ENCODE measurements at places on chromosomes 11 and 22.

DNA sequence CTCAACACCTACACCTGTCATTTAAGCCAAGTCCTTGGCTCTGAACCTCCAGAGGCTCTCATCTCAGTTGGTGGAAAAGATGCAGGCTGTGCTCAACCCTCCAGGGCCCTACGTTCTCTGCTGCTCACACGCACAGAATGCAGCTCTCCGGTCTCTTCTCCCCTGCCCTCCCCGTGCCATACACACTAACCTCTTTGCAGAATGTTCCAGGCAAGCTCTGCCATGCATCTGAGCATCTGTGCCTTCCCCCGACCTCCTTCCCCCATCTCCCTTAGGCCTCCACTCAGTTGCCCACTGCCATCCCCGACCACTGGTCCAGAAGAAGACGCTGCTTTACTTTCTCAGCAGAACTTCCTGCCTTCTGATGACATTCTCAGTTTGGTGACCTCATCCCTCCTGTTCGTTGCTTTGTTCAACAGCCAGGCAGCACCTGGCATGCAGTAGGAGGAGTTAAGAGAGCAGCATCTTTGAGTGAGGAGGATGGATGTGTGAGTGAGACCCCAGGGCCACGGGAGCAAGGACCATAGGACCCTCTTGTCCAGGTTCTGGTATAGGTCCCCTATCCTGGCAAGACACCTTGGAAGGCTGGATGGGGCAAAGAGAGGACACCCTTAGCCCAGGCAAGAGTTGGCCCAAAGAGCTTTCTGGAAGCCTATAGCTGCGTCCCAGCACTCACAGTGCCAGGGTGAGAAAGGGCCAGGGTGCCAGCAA lies 598.0 kb downstream of the BRD1 start:
- no peak for DNase-seq

DNA sequence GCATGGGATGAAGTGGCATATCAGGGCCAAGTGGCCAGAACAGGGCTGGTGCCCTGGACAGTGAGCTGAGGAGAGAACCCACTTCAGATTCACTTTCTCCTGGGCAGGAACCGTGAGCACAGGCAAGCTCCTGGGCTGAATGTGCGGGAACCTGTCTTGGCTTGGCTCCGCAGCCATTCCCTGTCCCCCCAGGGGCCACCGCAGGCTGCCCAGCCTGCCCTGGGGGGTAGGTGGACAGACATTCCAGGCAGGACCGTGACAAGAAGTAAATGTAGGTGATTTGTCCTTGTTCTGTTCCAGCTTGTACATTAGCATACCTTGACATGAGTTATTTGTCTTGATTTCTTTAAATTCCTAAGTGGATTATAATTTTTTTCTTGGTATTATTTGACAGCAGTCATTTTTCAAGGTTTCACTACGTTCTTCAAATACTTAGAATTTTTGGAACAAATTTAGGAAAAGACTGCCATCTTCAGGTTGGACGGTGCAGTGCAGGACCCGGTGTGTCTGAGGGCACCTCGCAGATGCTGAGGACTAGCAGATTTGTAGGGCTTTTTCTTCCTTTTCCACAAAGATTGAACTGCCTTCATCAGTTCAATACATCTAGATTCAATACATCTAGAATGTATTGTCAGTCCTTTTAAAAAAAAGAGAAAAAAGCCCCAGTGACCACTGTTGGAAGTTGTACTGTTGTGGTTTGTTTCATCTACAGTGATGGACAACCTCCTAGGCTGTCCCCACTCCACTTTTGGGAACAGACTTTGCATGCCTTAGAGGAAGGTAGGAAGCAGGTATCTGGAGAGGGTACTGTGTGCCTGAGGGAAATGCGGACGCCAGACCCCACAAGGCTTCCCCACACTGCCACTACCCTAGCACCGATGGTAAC lies 115.1 kb upstream of the RASSF10 start:
- peak; percentile 73 for DNase-seq

GRCh38 chr11:109929308-109929707 lies 163.9 kb upstream of the ZC3H12C start:
- DNase-seq: no peak

DNA sequence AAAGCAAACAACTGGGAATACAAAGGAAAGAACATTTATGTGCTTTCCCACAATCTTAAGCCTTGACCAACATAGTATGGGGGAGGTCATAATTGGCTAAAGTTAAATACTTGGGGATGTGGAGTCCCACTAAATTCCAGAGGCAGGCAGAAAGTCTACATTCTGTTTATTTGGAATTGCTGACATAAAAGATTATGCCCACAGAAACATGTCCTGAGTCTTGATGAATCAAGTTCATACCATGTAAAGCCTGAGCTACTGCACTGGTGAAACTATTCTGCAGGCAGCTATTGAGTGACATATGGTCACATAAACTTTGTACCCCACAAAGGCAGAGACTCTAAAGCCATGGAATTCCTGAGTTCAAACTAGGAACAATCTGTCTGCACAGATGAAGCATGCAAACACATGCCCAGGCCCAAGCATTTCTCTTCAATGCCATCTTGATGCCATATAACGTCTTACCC lies 69.9 kb upstream of the CHRM4 start:
- DNase-seq: peak; percentile 30

DNA sequence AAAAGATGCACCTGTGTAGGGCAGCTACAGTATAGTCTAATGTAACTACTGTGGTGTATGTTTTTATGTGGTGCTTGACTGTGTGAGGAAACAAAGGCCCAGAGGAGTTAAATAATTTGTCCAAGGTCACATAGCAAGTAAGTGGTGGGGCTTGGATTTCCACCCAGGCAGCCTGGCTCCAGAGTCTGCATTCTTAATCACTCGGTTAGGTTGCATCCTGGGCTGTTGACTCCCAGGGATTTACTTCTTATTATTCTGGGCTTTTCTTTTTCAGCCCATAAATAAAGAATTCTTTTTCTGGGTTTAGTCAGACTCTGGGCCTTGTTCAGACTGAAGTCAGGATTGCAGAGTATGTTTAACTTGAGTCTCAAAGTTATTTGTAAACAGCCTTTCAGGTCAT lies 82.1 kb downstream of the ARHGAP42 start:
- peak; percentile 13 for DNase-seq

DNA sequence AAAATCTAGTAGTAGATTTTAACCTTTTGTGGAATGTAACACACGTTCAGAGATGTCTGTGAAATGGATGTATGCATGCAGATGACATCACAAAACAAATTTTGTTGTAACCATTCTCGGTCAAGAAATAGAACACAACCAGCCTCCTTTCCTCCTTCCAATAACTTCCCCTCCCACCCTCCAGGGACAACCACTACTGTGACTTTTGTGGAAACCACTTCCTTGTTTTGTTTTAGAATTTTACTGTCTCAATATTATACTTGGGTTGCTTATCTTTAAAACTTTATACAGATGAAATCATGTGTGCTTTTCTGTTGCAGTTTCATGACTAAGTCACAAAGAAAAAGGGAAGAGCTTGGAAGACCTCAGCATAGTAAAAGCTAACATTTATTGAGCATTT lies 189.4 kb upstream of the NCAM1 start:
- no peak for DNase-seq

Measured in fibroblast of skin of scalp (primary cell).